NCI-H1417 (cell line): ENCODE measurements at places on chromosomes 11 and 22.
A peak's percentile ranks its signal among the peaks of the same experiment; 100 is the strongest.

DNA sequence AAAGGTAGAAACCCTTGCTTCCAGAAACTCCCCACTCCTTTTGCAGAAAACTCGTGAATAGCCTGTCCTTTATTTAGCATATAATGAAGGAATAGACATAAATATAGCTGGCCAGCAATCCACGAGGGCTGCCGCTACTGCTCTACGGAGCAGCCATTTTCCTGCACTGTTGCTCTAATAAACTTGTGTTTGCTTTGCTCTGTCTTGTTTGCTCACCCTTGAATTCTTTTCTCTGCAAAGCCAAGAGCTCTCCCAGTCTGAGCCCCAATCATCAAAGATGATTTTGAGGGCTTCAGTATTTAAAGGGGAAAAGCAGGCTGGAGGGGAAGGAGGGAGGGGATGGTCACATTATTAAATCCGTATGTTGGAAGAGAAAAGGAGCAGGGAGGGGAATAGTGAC lies 16.6 kb upstream of the CHKA start:
- DNase-seq, result no peak

- no peak for DNase-seq
Observed at GRCh38 chr11:78973876-78974275, 399.2 kb upstream of the NARS2 start.

DNA sequence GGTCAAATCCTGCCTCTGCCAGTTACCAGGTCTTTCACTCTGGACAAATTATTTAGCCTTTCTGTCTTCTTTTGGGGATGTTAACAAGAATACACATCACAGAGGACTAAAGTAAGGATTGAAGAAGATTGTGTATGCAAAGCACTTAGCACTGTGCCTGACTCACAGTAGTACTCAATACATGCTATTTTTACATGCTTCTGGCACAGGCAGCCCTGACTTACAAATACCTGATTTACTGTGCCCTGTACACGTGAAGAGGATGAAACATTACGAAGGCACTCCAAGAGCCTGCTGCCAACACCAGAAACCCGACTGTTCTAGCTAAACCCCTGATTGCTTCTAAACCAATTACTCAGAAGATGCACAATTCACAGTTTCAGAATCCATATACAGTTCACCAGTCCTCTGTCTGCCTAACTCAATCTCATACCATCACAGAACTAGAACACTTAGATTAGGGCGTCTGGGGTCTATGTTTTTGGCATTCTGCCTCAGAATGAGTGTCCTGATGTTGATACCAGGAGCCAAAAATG lies 300.9 kb upstream of the DDI1 start:
- no peak for DNase-seq

DNA sequence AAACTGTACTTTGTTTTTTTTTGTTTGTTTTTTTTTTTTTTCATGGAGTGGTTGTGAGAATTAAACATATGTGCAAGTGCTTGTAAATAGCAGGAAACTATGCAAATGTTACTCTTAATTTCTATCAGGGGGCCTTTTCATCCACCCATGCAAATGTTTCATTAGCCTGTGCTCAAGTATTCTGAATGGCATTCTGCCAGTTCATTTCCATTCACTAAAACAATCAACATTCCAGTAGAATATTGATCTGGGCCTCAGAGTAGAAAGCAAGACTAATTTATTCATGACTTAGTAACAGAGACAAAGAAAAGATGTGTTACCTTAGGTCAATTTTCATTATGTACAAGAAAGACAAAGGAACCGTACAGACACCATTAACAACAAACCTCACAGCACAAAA lies 971.4 kb downstream of the DLG2 start:
- no peak for DNase-seq

GRCh38 chr22:20524004-20524481 lies 16.6 kb downstream of the MED15 start:
- peak; percentile 5 for DNase-seq
